T-helper 1 cell (primary cell): ENCODE measurements at places on chromosomes 13 and 19.

GRCh38 chr13:111129465-111130115 is 14.5 kb downstream of the ARHGEF7 start:
- no peak for DNase-seq

GRCh38 chr13:114119196-114119595 is 13.2 kb downstream of the RASA3 start:
- DNase-seq, result no peak

DNA sequence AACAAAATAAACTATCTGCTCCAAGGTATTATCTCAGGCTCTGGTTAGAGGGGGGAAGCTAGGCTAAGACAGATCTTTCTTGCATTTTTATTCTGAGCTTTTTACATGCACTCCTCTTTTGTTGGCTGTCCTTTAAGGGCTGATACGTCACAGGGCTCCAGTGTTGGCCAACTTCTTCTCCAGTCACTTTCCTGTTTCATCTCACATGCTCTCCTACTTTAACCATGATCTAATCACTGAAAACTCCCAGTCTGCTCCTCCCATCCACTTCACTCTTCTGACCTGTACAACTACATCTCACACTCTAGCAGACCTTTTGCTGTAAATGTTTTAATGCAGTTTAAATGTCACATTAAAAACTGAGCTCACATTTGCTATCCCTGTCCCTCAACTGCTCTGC is 510.0 kb upstream of the KLF12 start:
- no peak for DNase-seq

- DNase-seq, result no peak
These were observed 5.2 kb upstream of the SRRM5 start for GRCh38 chr19:43606569-43607229.

GRCh38 chr19:19538785-19539166 is 711 bp downstream of the CILP2 start:
- DNase-seq, result no peak

DNA sequence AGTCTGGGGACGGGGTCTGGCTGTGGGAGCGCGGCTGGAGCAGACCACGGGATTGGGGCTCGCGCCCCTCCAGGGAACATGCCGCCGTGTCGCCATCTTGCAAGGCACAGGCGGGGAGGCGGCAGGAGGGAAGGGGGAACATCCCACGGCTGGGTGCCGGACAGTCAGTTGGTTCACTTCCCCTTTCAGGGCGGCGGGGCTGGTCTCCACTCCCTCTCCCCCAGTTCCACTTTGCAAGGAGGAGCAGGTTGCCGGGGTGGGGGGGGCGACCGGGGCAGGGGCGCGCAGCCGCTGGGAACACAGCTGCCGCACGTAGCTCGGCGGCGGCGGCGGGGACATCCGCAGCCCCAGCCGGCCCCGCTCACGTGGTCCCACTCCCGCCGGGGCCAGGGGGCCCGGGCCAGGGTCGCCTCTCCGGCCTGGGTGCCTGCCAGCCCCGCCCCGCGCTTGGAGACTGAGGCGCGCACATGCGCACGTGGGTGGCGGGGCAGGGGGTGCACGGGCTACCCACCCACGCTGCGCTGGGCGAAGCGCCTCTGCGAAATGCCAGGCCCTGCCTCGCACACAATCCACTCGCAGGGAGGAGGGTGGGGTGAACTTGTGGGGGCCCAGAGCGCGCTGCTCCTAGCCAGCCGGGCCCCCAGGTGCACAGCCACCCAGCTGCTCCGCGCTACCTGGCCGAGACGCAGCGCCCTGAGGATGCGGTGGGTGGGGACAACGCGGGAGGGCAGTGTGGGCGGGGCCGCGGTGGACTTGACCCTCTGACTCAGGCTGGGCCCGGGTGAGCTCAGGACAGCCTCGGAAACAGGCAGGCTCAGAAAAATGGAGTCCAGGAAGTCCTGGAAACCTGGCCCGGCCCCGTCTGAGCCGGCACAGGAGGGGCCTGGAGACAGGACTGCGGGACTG is 6.4 kb downstream of the KLF16 start:
- DNase-seq, result no peak

- DNase-seq, result no peak
These were observed 270.4 kb downstream of the ENOX1 start for GRCh38 chr13:43516401-43516833.

DNA sequence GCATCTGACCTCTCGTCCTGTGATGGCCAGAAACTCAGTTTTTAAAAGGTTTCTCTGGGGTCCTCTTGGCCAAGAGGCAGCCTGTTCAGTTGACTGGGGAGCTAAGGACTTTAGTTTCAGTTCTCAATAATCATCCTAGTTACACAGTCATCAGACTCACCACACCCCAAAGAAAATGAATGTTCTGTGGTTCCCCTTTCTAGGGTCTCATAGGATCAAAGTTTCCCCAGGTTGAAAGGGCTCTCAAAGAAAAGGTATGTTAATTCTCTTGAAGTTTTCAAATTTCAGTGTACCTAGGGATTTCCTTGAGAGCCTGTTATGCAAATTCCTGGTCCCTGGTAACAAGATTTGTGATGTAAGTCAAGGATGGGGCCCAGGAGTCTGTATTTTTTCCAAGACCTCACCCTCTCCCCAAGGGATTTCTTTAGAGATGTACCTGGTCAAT is 94.9 kb downstream of the FAM216B start:
- no peak for DNase-seq

DNA sequence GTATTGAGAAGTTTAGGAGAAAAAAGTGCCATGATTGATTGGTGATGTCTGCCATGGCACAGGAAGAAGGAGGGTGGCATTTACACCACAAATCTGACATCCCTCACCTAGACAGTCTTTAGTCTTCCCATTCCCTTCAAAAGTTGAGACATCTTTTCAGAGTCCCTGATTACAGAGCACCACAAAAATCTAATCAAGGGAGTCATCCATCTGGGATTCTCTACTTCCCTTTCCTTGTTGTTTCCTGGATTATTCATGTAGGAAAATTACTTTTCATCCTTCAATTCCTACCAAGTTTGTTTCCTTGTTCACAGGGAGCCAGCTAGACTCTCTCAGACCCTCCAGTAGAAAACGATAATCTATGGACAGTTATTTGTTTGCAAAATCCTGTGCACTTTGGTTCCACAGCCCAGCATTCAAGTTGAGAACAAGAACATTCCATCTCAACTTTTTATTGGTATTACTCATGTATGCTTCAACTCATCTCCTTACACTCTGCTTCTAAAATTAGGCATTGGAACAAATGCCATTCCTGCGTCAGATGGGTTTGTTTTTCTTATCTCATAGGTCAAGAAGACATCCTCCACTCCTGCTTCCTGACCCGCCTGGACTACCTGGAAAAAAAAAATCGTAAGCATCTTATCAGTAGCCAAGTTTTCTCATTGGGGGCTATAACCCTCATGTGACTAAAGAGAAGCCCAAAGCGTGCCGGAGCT is 259.9 kb downstream of the FOXO1 start:
- no peak for DNase-seq

- DNase-seq, result no peak
These were observed 31.4 kb downstream of the DNAJC3 start for GRCh38 chr13:95708391-95708774.

DNA sequence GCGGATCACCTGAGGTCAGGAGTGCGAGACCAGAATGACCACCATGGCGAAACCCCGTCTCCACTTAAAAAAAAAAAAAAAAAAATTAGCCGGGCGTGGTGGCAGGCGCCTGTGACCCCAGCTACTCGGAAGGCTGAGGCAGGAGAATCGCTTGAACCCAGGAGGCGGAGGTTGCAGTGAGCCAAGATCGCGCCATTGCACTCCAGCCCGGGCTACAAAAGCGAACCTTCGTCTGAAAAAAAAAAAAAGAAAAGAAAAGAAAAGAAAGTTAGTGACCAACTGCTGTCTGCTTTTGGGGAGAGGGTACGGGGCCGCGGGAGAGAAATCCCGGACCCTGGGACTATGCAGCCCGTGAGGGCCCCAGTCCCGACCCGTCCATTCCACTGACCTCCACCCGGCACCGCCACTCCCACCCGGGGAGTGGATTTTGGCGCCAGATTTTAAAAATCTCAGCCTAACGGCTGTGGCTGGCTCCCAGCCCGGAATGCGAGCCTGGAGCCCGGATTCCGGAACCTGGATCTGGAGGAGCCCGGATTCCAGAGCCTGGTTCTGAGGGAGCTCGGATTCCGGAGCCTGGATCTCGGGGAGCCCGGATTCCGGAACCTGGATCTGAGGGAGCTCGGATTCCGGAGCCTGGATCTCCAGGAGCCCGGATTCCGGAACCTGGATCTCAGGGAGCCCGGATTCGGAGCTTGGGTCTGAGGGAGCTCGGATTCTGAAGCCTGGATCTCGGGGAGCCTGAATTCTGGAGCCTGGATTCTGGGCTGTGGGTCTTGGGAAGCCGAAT is 6.1 kb upstream of the LMNB2 start:
- DNase-seq, result no peak

- no peak for DNase-seq
These were observed 124.7 kb downstream of the PCCA start for GRCh38 chr13:100213576-100213975.

DNA sequence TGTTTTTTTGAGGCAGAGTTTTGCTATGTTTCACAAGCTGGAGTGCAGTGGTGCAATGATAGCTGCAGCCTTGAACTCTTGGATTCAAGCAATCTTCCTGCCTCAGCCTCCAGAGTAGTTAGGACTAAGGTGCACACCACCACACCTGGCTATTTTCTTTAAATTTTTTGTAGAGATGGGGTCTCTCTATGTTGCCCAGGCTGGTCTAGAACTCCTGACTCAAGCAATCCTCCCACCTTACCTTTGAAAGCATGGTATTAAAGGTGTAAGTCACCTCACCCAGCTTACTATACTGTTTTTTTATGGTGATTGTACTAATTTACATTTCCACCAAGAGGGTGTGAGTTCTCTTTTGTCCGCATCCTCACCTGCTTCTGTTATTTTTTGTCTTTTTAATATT is 110.0 kb downstream of the FREM2 start:
- no peak for DNase-seq

GRCh38 chr13:91247768-91248167 is 99.7 kb upstream of the MIR17HG start:
- no peak for DNase-seq

GRCh38 chr13:100175078-100175802 is 86.3 kb downstream of the PCCA start:
- no peak for DNase-seq

GRCh38 chr13:111923439-111923838 is 143.5 kb upstream of the SOX1 start:
- DNase-seq, result no peak

GRCh38 chr19:2016041-2016807 is 710 bp upstream of the BTBD2 start:
- peak; percentile 71 for DNase-seq

DNA sequence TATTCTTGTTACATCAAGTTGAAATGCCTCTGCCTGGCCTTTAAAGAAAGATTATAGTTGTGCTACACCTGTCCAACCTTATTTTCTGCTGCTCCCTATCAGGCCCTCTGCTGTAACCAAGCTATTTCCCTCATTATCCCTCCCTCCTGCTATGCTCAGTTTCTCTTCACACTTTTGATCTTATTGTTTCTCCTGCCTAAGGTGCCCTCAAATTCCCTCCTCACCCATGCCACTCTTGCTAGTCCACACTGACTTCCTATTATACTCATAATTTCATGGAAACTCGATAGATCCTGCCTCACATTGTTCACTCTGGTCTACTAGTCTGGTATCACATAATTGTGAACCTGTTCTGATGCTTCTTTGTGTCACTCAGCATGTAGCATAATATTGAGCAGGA is 19.4 kb upstream of the ESD start:
- DNase-seq, result no peak

GRCh38 chr19:24098359-24098758 is 11.4 kb downstream of the ZNF254 start:
- DNase-seq, result no peak

- no peak for DNase-seq
These were observed 1541.8 kb downstream of the EFNB2 start for GRCh38 chr13:104993708-104994107.

- DNase-seq, result no peak
These were observed 428.5 kb upstream of the NBEA start for GRCh38 chr13:34513526-34513925.

GRCh38 chr19:29277102-29277501 is 64.2 kb upstream of the UQCRFS1 start:
- DNase-seq, result peak; percentile 32

DNA sequence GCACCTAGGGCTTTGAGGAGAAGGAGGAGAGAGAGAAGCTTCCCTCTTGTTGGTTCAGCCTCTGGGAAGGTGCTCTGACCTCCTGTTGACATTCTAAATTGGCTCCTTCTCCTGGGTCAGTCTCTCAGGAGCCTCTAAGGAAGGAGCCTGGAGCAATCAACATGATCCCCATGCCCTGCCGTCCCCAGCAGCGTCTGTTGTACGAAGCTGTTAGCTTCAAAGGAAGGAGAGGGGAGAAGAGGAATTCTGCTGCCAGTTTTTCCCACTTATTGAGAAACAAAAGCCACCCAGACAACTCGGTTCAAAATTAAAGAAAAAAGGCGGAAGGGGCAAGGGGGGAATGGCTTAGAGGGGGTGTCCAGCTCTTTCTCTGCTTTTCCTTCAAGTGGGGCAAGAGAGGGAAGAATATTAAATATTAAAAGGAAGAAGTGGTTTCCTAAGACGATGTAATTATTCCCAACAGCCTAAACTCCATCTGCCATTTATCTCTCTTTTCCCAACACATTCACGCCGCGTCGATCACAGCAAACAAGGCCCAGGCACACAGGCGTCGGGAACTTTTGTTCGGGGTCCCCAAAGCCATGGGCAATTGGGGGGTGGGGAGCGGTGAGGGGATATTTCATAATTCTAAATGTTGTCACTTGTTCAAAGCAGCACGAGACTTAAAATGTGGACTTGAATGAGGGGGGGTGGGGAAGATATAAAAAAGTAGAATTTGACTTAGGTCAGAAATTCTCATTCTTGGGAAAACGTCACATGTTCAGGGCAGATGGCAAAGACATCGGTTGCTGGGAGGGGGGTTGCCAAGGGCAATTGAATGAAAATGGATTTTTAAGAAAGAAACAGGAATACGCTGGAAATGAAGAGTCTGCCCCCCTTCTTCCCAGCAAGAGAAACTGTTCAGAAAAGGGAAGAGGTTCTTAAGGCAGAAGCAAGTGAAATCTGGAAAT is 116.8 kb upstream of the CACNA1A start:
- no peak for DNase-seq

- DNase-seq, result no peak
These were observed 9.1 kb downstream of the COL4A2 start for GRCh38 chr13:110316196-110316595.

DNA sequence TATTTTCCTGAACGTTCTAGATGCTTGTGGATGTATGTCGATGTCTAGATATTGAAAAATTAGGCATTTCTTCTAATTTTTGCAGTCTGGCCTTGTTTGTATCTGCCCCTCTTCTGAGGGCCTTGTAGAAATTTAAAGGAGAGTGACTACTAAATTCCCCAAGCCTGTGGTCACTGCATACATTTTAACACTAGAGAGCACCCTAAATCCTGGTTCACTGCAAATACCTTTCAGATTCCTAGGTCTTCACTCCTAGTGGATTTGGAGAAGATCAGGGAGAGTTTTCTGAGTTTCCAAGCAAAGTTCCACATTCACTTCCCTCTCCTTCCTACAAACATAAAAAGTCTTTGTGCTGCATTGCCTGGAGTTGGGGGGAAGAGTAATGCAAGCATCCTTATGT is 1272.5 kb downstream of the OLFM4 start:
- no peak for DNase-seq
